ENCODE measurements at places on chromosomes 1 and 21.

DNA sequence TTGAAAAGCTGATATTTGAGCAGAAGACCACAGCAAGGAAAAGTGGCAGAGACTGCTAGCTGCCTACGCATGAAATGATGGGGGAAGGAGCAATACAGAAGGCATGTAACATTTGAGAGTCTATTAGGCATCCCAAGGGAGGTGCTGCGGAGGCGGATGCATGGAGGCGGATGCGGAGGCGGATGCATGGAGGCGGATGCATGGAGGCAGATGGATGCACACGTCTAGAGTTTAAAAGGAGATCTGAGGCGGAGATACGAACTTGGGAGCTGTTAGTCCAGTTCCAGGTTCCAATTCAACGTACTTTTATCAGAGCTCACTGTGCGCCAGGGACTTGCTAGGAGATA lies 744 bp upstream of the DDX20 start:
- DNase-seq = no peak

- DNase-seq = no peak
Observed at GRCh38 chr1:158371188-158371953, 17.7 kb downstream of the CD1E start.

GRCh38 chr1:57106296-57106695 lies 140.5 kb upstream of the C8B start:
- no peak for DNase-seq

- DNase-seq = no peak
Observed at GRCh38 chr1:154342836-154343472, 17.6 kb downstream of the ATP8B2 start.

DNA sequence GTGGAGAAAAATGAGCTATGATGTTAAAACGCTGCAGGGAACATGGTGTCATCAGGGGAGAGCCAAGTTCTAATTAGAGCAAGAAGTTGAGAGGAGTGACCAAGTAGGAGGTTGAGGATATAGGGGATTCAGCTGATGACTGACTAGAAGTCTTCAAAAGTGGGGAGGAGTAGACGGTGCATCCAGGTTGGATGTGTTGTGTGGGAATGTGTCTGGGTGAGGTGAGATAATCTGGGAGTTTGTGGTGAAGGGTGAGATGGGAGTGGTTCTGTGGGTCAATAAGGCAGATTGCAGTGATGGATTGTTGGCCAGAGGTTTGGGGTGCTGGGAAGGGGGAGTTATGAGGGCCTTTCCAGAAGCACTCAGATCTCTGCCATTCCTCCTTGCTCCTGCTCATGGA lies 72.0 kb upstream of the IRF2BP2 start:
- no peak for DNase-seq

DNA sequence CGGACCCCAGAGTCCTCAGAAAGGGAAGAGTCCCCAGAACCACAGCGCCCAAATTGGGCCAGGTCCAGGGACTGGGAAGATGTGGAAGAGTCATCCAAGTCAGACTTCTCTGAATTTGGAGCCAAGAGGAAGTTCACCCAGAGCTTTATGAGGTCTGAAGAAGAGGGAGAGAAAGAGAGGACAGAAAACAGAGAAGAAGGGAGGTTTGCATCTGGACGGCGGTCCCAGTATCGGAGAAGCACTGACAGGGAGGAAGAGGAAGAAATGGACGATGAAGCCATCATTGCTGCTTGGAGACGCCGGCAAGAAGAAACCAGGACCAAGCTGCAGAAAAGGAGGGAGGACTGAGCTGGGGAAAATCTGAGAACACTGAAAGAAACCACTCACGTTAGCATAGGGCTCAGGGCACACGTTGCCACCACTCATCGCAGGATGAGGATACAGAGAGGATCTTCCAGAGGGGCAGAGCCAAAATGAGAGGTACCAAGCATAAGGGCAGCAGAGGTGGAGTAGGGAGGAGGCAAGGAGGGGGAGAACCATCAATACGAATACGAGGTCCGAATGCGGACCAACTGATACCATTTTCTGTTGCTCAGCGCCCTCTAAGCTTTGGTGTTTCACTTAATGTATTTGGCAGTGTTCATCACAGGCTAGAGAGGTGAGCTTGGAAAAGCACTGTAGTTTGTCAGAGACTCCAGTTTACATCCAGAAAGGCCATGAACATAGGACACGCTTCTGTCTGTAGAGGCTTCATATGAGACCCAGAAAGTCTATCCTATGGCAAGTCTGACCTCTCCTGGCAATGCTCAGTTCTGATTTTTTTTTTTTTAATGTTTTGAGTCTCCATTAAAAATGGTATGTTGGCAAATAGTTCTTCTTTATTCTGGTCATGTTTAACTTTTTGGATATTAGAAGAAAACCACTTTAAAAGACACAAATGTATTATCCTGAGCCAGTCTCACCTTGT lies 34.7 kb downstream of the STYXL2 start:
- peak; percentile 34 for DNase-seq

- no peak for DNase-seq
Observed at GRCh38 chr1:56509713-56510641, 69.4 kb downstream of the PLPP3 start.

DNA sequence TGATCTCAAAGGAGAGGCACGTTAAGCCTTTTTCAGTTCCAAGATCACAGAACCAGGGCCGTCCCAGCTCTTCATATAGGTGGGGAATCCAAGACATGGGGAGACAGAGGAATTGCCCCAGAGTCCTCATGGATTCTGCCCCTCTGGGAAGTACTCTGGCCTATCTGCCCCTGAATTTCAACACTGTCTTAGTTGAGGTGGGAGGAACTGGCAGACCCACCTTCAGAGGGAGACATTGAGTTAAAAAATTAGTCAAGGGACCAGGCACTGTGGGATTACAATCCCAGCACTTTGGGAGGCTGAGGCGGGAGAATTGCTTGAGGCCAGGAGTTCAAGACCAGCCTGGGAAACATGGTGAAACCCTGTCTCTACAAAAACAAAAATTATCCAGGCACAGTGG lies 2.1 kb upstream of the KNCN start:
- peak; percentile 12 for DNase-seq

- DNase-seq = no peak
Observed at GRCh38 chr21:44350773-44351481, 2.5 kb upstream of the TRPM2 start.

- peak; percentile 98 for DNase-seq
Observed at GRCh38 chr1:154157520-154158306, 2.8 kb upstream of the NUP210L start.

GRCh38 chr1:192628396-192629057 lies 7.4 kb upstream of the RGS13 start:
- DNase-seq = peak; percentile 72

DNA sequence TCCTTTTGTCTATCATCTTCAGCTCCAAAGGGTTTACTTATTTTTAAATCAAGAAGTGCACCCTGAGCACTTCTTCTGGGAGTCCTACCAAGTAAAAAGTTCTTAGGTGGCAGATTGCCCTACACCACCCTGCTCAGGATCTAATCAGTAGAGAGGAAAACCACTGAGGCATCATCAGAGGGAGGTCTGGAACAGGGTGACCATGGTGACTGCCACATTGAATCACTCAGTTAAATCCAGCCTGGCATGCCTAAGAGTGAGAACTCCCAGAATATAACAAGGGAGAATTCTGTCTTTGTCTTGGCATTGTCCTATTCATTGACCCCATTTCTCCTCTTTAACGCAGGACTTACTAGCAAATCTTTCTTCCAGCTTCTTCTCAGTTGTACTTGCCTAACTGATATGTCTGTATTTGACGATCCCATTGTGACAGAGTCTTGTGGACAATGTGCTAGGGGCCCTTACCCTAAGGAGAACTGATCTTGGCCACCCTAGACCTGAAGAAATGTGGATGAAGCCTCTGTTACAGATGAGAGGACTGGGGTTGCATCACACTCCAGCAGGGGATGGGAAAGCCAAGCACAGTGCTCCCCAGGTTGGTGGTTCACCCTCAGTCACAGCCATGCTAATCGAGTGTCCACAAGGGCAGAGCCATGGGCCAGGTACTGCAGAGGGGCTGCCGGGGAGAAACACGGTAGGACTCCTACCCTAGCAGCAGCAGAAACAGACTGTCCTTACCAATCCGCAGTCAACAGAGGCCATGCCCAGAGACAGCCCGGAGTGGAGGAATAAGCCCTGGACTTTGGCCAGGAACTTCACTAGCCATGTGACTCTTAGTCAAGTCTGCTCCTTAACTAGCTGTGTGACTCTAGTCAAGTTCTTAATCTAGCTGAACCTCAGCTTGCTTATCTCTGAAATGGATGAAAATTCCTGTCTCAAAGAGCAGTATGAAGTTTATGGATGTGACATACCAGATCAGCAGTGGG lies 15.4 kb downstream of the PKP1 start:
- DNase-seq = no peak

- DNase-seq = peak; percentile 42
Observed at GRCh38 chr1:111422546-111423391, 4.8 kb downstream of the OVGP1 start.

DNA sequence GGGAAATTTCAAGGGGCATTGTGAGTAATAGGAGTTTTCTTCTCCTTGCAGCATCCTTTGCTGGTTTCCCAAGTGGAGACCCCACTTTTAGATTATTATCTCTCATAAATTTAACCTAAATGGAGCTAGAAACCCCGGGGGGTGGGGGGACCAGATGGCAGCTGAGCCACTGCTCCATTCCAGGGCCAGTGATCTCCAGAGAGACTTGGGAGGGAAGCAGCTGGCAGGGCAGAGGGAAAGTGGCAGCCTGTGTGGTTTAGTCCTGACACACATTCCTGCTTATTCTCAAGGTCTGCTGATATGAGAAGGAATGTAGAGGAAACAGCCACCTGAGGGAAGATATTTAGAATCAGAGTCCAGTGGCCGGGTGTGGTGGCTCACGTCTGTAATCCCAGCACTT lies 16.3 kb downstream of the PCP4L1 start:
- DNase-seq = no peak

DNA sequence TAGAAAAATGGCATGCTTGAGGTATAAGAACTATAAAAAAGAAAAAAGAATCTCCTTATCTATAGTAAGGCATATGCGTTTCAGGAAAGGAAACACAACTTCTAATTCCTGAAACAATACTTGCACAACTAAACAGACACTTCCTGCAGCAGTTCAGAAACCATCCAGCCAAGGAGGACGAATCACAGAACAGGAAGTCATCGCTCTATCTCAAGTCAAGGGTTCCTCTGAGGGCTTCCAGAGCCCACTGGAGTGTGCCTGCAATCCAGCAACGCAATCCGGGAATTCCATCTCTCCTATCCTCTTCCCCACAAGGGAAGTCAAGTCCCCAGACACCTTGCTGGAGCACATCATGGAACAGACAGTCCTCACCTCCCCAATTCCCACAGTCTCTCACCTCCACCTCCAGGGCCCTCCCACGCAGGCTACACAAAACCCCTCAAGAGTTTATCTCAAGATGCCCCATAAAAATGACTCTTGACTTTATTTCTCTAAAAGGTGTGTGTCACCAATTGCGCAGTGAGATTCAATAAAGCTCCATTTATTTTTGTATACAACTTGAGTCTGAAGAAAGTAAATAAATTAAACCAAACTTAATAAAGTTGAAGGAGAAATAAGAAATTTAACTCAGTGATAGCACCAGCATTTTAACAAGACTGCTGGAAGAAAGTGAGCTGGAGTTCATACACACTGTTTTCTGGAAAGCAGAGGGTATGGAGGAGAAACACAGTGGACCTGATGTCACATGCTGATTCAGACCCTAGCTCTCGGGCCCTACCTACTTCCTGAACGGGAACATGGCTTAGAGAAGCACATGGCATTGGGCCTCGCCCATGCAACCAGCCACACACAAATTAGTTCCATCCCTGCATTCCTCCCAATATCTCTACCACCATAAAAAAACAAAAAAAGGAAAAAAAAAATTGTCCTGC lies 39.9 kb downstream of the SIPA1L2 start:
- DNase-seq = no peak

DNA sequence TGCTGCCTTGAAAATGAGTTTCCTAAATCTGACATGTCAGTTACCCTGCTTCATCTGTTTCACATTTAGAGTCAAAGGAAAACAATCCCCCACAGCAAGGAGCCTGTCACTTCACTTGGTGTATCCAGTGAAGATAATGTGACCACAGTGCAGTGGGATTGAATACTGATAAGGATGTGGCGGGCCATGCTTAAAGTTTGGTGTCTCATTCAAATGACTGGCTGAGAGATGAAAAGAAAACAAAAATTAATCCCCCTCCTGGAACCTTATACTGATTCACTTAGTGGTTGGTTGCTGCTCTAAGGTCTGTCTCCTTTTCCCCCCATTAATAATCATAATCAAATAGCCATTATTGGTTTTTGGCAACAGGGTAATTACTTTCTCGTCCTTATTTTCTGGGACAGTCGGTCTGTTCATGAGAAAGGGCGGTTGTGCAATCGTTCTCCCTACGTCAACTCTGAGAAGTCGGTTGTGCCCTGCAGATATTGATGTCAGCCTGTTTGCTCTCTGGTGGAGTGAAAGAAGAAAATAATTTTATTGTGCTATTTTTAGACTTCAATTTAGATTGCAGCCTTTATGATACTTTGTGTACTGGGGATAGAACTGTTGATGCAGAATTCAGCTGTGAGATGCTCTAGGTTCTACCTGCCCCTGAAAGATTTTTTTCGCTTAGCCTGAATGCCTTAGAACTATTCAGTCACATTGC lies 360.2 kb downstream of the DISC1 start:
- DNase-seq = peak; percentile 87

- no peak for DNase-seq
Observed at GRCh38 chr1:16922885-16923431, 1.2 kb downstream of the CROCC start.

- DNase-seq = peak; percentile 39
Observed at GRCh38 chr1:248792342-248792741, 33.4 kb downstream of the SH3BP5L start.

DNA sequence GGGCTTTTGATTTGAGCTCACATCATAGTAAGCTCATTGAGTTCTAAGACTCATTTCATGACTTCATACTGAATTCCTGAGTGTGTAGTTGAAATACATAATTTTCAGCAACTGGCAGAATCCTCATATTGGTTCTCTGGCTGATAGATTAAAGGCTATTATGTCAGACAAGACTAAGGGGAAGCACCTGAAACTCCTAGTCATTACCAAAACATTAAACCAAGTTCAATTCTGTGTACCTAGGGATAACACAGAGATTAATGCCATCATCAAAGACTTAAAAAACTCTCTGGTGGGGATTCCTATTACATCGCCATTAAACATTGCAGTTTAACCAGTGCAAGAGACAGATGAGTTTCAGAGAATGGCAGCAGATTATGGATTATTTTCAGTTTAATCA lies 339.1 kb downstream of the PTPRC start:
- no peak for DNase-seq

GRCh38 chr1:20729155-20729931 lies 3.2 kb downstream of the SH2D5 start:
- no peak for DNase-seq

DNA sequence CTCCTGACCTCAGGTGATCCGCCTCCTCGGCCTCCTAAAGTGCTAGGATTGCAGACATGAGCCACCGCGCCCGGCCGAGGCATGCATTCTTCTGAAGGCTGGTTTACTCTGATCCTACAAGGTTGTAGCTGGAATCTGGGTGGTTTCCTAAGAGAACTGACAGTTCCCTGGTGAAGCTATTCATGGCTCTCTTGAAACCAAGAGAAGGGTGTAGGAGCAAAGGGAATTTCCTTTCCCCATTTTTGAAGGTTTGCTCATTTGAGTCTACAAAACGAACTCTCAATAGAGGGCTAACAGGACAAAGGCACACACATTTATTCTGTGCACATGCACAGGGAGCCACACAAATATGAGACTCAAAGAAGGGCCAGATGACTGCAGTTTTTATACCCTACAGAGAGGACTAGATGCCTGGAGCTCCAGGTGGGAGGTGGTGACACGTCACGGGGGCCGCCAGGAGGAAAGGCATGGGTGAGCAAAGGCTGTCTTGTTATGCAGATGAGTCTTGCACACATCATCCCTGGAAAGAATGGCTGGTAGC lies 49.5 kb upstream of the ERRFI1 start:
- DNase-seq = no peak

- peak; percentile 66 for DNase-seq
Observed at GRCh38 chr1:109821221-109821669, 57.5 kb upstream of the EPS8L3 start.

- no peak for DNase-seq
Observed at GRCh38 chr1:159902541-159902940, 2.6 kb upstream of the CFAP45 start.
